ENCODE measurements at places on chromosomes 3 and 15.

DNA sequence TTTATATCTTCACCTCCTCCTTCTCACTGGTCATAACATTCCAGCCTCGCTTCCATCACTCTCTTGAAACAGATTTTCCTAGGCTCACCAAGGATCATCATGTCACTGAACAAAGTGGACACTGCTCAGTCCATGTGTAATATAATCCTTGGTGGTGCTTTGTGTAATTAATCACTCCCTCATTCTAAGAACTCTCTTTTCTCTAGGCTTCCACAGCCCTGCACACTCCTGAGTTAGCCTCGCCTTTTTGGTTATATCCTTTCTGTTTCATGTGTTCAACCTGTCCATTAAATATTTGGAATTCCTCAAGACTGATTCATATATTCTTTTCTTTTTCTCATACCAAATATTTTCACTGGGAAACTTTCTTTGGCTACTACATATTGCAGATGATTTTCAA lies 440.8 kb downstream of the PYDC2 start:
- DNase-seq: no peak

GRCh38 chr15:81334768-81335435 lies 11.0 kb upstream of the STARD5 start:
- DNase-seq: no peak

DNA sequence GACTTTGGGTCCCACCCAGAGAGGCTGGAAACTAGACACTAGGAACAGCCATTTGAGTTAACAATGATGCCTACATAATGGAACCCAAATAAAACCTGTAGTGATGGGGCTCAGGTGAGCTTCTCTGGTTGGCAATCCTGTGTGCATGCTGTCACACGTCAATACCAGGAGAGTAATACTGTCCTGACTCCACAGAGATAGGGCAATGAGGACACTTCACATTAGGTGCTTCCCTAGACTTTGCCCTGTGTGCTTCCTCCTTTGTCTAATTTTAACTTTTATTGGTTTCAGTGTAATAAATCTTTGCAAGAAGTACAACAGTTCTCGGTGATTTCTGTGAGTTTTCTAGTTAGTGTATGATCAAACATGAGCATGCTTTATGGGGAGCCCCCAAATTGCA lies 281.8 kb upstream of the ARRDC4 start:
- no peak for DNase-seq

DNA sequence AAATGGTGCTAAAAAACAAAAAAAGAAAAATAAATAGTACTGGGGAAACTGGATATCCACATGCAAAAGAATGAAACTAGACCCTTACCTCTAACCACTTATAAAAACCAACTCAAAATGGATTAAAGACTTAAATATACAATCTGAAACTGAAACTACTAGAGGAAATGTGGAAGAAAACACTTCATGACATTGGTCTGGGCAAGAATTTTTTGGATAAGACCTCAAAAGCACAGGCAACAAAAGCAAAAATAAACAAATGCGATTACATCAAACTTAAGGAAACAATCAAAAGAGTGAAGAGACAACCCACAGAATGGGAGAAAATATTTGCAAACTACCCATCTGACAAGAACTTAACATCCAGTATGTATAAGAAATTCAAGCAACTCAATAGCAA lies 6.4 kb downstream of the IFT57 start:
- DNase-seq: no peak

DNA sequence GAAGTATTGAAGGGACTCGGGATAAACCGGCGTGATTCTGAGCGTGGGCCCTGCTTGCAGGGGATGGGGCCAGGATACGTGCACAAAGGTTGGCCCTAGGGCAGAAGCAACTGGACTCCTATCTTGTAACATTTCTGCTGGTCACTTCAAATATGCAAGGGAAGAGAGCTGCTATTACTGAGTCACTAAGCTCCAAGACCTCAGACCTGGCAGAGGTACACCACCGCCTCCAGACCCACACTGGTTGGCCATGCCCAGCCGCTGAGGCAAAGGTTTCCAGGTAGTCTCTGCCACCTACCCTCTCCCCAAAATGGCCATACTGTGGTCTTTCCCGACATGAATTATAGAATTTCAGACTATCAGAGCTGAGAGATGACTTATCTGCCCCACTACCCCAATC lies 13.4 kb upstream of the STRA6 start:
- DNase-seq: no peak

DNA sequence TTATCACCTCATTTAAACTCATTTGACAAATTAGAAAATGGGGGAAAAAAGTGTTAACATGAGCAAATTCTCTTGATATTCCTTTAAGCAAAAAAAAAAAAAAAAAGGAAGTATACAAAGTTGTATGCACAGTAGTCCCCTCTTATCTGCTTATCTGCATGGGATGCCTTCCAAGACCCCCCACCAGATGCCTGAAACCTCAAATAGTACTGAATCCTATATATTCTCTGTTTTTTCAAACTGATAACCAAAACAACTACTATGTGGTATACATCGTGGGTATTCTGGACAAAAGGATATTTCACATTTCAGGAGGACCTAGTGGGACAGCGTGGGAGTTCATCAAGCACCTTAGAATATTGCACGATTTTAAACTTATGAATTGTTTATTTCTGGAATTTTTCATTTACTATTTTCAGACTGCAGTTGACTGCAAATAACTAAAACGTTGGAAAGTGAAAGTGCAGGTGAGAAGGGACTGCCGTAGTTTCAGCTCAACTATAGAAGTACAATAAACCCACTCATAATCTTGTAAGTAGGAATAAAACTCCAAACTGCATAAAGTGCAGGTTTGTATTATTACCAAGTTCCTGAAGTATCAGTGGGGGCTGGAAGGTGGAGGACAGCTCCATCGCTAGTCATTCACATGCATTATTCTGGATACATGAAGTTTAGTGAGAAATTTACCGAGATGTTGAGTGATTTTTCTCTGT lies 43.6 kb upstream of the PLCL2 start:
- DNase-seq: no peak

DNA sequence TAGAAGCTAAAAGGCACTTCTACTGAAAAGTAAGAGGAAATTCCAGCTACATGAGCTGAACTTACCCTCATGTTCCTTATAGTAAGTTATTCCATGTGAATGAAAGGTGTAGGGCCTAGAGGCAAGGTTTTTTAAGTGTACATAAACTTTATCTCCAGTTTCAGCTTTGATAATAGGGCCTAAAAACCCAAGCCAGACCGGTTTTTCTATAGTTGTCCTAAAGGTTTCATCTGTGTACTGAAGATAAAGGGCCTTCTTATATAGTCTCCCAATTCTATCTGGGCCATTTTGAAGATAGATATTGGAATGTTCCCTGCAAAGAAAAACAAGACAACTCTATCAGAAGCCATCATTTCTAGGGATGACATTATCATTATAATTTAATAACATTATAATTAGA lies 9.2 kb downstream of the CP start:
- no peak for DNase-seq
